ENCODE measurements at places on chromosomes 6 and 20.

- DNase-seq, result no peak
These were observed 167.9 kb upstream of the STMND1 start for GRCh38 chr6:16933961-16934360.

DNA sequence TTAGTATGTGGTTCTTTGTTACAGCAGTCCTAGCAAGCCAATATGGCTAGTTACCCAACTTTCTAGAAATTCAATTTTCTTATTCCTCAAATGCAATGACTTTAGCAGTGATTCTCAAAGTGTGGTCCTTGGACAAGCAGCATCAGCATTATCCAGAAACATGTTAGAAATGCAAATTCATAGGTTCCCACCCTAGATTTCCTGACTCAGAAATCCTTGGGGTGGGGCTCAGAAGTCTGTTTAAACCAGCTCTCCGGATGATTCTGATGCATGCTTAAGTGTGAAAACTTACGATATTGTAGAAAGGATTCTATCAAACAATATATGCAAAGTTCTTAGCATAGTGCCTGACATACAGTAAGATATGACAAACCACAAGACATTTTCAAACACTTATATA, 757.1 kb downstream of the DHX35 start:
- no peak for DNase-seq

GRCh38 chr6:152057832-152058498, 250.5 kb downstream of the ESR1 start:
- no peak for DNase-seq

DNA sequence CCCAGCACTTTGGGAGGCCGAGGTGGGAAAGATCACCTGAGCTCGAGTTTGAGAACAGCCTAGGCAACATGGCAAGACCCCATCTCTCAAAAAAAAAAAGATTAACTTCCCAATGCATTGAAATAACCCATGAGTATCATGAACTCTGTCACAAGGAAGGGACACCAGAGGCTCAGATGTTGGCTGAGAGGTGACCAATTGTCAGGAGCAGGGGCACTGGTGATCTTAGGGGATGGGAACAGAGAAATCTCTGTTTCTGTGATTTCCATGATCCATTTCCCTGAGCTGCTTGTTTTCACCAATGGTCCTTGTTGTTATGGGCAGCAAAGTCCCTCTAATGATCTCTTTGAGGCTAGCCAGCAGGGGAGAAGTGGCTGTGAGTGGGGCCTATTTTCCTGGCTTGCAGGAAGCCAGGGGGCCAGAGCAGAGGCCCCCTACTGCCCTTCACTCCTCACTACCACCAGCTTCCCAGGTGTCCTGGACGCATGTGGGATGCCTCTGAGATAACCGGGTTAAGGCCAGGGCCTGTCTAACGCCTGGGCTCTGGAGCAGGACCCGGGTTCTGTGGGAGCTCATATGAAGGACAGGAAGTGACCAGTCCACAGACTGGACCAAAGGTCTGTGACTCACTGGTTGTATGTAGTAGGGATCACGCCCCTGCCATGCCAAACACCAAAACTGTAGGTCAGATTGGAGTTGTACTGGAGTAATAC, 54.4 kb downstream of the PCNA start:
- no peak for DNase-seq

- no peak for DNase-seq
These were observed 7.9 kb downstream of the RIN2 start for GRCh38 chr20:19765913-19766312.

- peak; percentile 89 for DNase-seq
These were observed 3.9 kb upstream of the SOX4 start for GRCh38 chr6:21589352-21590345.

DNA sequence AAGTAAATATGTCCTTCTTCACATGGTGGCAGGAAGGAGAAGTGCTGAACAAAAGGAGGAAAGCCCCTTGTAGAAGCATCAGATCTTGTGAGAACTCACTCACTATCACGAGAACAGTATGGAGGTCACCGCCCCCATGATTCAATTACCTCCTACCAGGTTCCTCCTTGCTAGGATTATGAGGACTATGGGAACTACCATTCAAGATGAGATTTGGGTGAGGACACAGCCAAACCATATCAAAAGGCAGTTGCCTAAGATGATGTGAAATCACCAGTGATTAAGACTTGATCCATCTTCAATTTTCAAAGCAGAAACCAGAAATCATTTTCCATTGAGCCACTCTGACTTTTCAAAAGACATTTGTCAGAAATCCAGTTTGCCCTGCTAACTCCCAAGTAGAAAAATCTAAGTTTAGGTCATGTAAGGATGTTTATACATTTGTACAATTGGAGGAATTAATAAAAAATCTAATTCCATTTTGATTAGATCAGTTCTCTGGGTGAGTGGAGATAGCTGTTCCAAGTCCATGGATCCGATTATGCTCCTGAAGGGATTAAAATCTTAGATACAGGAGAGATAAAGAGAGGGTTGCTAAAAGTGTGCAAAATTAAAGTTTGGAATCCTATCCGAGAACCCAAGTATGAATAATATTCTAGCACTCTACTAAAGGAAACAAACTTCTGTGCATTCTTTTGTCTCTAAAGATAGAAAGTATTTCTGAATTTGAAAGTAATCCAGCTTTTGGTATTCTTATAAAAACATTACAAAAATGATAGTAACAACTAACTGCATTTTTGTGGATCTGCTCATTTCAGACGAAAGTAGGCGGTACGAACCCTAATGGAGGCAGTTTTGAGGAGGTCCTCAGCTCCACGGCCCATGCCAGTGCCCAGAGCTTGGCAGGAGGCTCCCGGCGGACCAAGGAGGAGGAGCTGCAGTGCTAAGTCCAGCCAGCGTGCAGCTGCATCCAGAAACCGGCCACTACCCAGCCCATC, 39.5 kb downstream of the HDDC2 start:
- DNase-seq, result no peak

GRCh38 chr20:35661908-35662307, 2.8 kb downstream of the CPNE1 start:
- DNase-seq, result no peak

- no peak for DNase-seq
These were observed 1260.8 kb upstream of the GJE1 start for GRCh38 chr6:140871911-140872310.

GRCh38 chr20:63873477-63873971, 8.5 kb downstream of the TPD52L2 start:
- peak; percentile 53 for DNase-seq

DNA sequence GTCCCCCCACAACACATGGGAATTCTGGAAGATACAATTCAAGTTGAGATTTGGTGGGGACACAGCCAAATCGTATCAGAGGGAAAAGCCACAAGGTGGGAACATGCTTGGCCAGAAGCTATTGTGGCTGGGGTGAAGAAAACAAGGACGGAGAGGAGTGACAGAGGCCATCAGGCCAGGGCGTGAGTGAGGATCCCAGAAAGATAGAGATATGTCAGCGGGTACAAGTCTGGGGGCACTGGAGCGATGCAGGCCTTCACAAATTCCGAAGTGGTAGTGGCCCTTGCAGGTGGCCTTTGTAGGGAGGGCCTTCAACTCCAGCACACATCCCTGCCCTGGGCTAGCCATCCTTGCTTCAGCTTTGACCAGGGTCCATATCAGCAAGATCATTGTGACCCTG, 159.1 kb downstream of the BCAS1 start:
- no peak for DNase-seq

DNA sequence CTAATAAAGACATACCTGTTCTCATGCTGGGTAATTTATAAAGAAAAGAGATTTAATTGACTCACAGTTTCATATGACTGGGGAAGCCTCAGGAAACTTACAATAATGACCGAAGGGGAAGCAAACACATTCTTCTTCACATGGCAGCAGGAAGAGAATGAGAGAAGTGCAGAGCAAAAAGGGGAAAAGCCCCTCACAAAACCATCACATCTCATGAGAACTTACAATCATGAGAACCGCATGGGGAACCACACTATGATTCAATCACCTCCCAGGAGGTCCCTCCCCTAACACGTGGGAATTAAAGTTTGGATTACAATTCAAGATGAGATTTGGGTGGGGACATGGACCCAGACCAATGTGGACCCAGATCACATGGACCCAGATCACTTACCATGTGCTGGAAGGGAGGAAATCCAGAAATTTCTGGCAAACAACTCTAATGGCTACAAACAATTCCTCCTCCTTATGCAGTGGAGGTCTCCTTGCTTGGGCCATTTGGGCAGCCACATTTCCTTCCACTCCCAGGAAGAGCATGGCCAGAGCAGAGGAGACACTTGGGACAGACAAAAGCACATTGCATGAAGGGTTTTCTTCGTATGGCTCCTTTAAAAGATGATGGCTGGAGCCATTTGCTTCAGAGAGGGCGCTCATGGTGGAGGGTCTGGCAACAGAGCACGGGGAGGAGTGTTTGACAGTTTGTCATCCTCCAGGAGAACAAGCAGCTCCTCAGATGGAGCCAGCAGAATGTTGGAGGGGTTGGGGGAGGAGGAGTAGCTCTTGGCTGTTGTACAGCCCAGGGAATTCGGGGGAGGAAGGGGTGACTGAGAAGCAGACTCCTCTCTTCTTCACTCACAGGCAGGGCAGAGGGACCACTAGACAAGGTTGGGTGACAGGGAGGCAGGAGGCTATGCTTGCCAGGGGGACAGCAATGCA, 30.4 kb downstream of the SERPINB9 start:
- DNase-seq, result no peak
